ENCODE measurements at places on chromosomes 3 and 15.

DNA sequence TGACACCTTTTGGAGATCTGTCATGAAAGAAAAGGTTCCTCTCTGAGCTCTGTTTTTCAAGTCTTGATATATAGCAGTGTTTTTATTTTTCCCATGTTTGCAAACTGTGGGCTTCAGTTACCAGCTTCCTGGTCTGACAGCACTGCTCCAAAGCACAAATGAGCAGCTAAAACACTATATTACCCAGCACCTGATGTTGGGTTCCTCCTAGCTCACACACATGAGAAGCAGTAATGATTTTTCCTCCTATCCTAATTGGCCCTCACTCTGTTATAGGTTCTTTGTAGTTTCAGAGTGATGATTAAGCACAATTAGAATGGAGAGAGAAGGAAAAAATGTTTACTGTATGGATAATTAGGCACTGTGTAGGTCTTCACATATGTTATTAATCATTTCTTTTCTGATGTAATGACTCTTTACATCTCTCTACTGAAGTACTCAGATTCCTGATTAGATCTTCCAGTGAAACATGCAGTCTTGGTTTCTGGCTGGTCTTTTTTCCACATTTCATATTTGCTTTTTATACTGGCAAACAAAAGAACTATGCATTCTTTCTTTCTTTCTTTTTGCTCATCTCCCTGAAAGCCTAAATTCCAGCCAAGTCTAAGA lies 939.7 kb downstream of the NSUN3 start:
- DNase-seq = no peak

DNA sequence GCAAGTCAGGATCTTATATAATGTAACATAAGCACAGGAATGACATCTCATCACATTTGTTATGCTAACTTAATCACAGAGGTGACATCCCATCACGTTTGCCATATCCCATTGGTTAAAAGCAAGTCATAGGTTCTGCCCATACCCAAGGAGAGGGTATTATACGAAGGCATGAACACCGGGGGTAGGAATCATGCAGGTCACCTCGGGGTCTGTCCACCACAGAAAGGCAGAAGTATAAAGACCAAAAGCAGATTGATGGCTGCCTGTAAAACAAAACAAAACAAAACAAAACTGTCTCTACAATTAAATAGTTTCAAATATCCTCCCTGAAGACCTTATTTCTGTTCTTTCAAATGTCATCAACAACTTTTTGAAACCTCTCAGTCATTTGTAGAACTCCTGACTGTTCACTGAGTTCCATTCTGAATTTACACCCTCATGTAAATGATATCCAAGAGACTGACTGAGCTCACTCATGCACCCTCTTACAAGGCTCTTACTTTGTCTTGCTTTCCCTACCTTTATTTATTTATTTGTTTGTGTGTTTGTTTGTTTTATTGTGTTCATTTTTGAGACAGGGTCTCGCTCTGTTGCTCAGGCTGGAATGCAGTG lies 22.7 kb upstream of the ZNF639 start:
- DNase-seq = no peak

GRCh38 chr15:93585012-93585411 lies 496.0 kb upstream of the RGMA start:
- no peak for DNase-seq

- DNase-seq = peak; percentile 51
These were observed 38.8 kb upstream of the MLF1 start for GRCh38 chr3:158532099-158532734.

DNA sequence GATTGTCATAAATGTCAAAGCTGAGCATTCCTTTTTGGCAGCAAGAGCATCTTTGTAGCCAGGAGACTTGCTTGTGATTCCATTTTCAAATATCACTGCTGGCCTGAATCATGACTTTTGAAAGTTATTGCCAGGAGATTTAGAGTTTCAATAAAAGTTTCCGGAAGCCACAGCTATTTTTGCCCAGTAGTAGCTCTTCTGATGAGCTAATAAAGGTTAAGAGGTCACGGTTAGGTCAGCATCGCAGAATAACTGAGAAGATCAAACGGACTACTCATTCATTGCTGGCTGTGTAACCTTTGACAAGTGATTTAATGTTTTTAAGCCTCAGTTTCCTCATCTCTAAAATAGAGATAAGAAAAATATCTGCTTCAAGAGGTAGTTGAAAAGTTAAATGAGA lies 105.1 kb upstream of the ETV5 start:
- DNase-seq = no peak

- no peak for DNase-seq
These were observed 26.4 kb downstream of the RTF1 start for GRCh38 chr15:41443275-41443674.

DNA sequence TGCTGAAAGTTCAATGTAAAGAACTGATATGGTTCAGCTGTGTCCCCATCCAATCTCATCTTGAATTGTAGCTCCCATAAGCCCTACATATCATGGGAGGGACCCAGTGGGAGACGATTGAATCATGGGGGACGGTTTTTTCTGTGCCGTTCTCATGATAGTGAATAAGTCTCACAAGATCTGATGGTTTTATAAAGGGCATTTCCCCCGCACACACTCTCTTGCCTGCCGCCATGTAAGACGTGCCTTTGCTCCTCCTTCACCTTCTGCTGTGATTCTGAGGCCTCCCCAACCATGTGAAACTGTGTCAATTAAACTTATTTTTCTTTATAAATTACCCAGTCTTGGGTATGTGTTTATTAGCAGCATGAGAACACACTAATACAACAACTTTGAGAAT lies 86.5 kb upstream of the TNFSF10 start:
- DNase-seq = no peak

DNA sequence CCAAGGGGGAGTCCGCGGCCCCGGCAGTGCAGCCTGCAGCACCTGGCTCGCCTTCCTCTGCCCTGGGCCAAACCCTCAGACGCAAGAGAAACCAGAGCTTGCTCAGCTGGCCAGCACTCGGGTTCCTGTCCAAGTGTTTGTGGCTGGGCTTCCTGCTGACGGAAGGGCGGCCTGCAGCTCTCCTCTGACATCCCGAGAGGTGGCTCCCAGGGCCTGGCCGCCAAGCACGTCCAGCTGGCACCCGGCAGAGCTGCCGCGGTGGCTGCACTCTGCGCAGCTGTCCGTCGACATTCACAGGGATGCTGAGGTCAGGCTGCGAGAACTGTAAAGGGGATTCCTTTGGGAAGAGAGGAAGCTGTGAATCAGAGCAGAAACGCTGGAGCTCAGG lies 85.6 kb downstream of the CPN2 start:
- no peak for DNase-seq

DNA sequence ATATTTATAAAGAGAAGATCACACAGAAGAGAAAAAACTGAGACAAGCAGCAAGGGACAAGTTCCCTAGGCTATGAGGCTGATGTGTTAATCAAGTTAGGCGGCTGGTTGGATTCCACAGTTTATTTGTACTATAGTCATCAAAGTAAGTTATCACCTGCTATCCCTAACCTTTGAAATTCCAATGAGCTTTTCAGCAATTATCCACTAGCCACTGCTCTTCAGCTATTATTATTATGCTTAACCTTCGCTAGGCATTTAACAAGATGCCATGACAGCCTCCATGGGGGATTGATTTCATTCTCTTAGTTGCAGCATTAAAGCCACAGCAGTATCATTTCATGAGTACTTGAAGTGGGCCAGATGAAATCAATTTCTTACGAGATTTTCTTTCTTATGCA lies 699.5 kb upstream of the NAALADL2 start:
- DNase-seq = no peak

DNA sequence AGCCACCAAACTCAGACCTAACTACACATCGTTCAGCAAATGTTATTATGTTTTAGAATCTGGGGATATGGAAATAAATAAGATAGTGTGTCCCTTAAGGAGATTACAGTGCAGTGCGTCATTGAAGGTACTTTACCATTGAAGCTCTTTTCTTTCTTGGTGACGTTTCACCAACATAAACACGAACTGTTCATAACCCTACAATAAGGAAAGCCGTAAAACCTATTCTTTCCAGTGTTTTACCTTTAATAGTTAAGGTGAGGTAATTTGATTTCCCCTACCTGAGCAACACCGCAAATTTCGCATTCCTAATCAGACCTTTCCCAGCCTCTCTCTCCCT lies 826 bp downstream of the CCDC66 start:
- DNase-seq = no peak

DNA sequence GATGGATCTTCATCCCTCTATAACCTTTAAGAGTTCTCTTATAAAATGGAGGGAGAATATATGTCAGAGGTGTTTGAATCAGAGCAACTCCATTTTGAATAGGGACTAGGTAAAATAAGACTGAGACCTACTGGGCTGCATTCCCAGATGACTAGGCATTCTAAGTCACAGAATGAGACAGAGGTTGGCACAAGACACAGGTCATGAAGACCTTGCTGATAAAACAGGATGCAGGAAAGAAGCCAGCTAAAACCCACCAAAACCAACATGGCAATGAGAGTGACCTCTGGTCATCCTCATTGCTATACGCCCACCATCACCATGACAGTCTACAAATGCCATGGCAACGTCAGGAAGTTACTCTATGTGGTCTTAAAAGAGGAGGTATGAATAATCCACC lies 211.0 kb downstream of the GBE1 start:
- DNase-seq = no peak

GRCh38 chr3:189204167-189204866 lies 32.5 kb downstream of the TPRG1 start:
- no peak for DNase-seq

DNA sequence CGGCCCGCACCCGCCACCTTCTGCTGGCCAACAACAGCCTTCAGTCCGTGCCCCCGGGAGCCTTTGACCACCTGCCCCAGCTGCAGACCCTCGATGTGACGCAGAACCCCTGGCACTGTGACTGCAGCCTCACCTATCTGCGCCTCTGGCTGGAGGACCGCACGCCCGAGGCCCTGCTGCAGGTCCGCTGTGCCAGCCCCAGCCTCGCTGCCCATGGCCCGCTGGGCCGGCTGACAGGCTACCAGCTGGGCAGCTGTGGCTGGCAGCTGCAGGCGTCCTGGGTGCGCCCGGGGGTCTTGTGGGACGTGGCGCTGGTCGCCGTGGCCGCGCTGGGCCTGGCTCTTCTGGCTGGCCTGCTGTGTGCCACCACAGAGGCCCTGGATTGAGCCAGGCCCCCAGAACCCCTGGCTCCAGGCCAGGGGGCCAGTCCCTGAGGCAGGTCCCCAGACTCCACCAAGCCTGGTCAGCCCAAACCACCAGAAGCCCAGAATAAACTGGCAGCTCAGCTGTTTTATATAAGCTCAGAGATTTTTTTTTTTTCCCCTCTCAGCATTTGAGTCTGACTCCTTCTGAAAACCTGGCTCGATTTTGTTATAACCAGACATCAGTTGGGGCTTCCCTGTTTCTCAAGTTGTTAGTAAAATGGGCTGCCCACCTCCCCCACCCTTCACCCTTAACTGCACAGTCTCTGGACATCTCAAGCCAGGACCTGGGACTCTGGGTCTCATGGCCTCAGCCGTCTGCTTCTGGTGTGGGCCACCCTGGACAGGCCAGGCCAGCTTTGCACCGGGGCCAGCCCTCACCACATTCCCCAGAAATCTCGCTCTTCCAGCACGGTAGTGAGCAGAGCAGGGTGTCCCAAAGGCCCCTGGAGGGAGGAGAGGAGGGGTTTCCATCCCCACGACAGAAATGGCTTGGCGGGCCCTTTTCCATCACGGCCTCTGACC lies 1.6 kb downstream of the GP9 start:
- DNase-seq = no peak

DNA sequence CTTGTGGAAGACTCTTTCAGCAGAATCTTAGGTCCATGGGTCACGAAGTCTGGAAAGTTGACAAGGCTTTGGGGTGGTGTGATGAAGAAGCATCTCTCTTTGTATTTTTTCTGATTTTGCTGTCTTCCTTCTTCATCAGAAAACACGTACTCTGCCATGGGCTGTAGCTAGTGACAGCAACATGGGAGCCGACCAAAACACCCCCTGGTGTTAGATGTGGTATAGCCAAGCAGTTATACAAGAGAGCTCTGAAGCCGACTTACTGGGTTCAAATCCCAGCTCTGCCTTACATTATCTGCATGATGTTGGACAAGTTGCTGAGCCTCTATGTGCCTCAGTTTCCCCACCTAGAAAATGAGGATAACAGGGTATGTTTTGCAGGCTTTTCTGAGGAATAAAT lies 32.9 kb upstream of the LYZL4 start:
- no peak for DNase-seq

- DNase-seq = peak; percentile 56
These were observed 82.4 kb downstream of the PLSCR2 start for GRCh38 chr3:146386936-146387335.

DNA sequence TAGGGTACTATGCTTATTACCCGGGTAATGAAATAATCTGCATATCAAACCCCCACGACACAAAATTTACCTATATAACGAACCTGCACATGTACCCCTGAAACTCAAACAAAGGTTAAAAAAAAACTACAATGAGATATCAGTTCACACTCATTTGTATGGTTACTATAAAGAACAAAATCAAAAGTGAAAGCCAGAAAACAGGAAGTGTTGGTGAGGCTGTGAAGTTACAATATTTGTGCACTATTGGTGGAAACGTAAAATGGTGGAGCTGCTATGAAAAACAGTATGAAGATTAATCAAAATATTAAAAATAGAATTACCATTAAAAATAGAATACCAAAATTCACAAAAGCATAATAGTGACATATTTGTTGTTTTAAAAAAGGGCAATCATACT lies 128.9 kb downstream of the ZIC1 start:
- peak; percentile 76 for DNase-seq

DNA sequence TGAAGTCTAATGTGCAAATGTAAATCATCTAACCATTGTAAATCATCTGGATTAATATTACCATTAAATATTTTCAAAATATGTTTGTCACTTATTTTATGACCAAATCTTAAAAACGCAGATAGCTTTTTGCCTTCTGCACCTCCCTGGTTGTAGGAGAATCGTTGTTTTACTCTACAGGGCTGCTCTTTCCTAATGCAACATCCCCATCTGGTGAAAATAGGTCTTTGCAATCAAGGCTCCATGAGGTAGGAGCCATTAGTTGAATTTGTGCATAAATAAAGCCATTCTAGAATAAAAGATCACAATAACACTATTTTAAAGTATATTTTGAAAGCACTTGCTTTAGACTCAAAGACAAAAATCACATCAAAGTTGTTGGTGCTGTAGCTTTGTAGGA lies 535.6 kb upstream of the AGTR1 start:
- DNase-seq = peak; percentile 35

- peak; percentile 92 for DNase-seq
These were observed 2.5 kb upstream of the TBC1D21 start for GRCh38 chr15:73870700-73871408.

- no peak for DNase-seq
These were observed 22.2 kb downstream of the EPHB3 start for GRCh38 chr3:184583578-184584451.

DNA sequence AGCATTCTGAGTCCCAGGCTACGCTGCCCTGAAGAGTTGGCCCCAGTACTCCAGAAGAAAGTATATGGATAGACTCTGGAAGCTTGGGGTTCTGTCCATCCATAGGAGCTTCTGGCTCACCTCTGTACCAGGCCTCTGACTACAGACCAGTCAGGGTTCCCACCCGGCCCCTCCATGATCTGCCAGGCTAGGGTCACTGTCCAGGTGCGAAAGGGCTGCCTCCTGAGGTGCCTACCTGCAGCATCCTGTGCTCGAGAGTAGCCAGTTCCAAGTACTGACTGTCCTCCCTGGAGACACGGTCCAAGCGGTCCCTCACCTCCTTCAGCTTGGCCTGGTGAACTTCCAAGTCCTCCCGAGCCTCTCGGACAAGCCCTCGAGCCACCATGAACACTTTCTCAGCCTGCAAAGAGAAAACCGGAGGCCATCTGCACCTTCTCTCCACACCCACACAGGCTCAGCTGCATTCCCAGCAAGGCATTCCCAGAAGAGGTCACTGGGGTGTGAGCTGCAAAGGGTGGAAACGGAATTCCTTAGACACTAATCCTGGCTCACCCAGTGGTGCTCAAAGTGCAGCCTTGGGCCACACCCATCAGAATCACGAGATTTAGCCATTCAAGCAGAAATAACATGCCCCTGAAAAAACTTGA lies 3.7 kb upstream of the PLXNB1 start:
- no peak for DNase-seq

Data from OCI-M1 (cell line).